ENCODE measurements at places on chromosomes 2 and 18.

- DNase-seq, result no peak
Observed at GRCh38 chr18:79883461-79884293, 67.8 kb downstream of the SLC66A2 start.

DNA sequence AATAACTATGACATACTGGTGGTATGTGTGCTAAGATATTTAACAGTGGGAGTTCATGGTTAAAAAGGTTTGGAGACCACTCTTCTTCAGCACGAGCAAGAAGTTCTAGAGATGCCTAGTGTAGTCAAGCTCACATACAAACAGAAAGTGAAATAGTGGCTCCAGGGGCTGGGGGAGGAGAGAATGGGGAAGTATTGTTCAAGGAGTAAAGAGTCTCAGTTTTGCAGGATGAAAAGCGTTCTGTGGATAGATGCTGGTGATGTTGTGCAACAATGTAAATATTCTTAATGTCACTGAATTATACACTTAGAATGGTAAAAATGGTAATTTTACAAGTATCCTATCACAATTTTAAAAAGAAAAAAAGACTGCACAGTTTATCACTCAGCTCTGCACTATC is 29.0 kb upstream of the EPAS1 start:
- no peak for DNase-seq

DNA sequence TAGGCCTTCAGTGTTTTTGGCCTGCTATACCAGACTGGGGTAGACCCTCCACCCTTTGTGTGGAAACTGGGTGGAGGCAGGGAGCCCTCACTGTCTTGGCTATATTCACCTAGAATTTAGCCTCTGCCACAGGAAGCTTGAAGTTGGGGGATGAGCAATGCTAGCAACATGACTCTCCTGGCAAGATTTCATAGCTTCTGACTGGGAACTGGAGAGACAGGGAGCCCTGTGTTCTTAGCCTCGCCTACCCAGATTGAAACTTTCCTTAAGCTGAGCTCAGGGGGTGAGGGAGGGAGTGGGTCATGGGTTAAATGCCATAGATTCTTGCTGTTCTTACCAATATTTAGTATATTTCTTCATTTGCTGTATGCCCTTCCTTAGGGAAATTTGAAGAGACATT is 46.8 kb upstream of the FAM98A start:
- no peak for DNase-seq

DNA sequence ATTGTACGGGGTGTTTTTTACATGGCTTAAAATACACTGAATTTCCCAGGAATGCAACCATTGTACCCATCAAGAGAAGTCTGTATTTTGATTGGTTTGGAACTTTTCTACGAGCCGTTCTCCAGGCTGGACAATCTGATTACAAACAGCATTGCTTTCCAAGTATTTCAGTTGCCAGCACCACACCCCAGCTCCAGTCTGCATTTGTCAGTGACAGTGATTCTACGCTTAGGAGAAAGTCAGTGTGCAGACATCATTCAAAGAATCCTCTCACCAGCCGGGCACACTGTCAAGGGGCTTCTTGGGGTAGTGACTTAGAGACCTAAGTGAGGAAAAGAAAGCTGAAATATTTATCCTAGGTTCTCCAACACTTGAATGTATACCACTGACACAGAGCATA is 194.1 kb downstream of the ANAPC1 start:
- no peak for DNase-seq

Data from dermis microvascular lymphatic vessel endothelial cell (primary cell).